ENCODE measurements at places on chromosomes 16 and 17.

GRCh38 chr16:69396187-69397061 is 10.6 kb upstream of the TERF2 start:
- H3K27ac ChIP-seq = peak overlapping the region; percentile 98
- H3K27me3 ChIP-seq = no peaks in the 10 kb centered on the region

- no peak for DNase-seq
- peaks cover 23% of the 10 kb centered on the region for H3K4me1 ChIP-seq
- H3K36me3 ChIP-seq = no peaks in the 10 kb centered on the region
- H3K27me3 ChIP-seq = peaks cover 3% of the 10 kb centered on the region
- no peak overlapping the region for H3K4me3 ChIP-seq
Observed at GRCh38 chr16:17359788-17360390, 110.9 kb downstream of the XYLT1 start.

GRCh38 chr16:62036802-62037135 is 531 bp upstream of the CDH8 start:
- peaks cover 92% of the 10 kb centered on the region for H3K27me3 ChIP-seq
- H3K36me3 ChIP-seq = no peaks in the 10 kb centered on the region

- H3K27ac ChIP-seq = no peak overlapping the region
- H3K4me1 ChIP-seq = no peaks in the 10 kb centered on the region
- no peak for DNase-seq
Observed at GRCh38 chr16:52182840-52183239, 364.1 kb downstream of the TOX3 start.

GRCh38 chr17:64442541-64442971 is 6.4 kb upstream of the MILR1 start:
- no peaks in the 10 kb centered on the region for H3K4me1 ChIP-seq
- no peak for DNase-seq
- H3K27ac ChIP-seq = no peak overlapping the region

GRCh38 chr16:79362300-79362970 is 238.1 kb downstream of the MAF start:
- DNase-seq = no peak
- no peaks in the 10 kb centered on the region for H3K4me1 ChIP-seq
- H3K27ac ChIP-seq = no peak overlapping the region
- H3K4me3 ChIP-seq = no peak overlapping the region
- H3K36me3 ChIP-seq = no peaks in the 10 kb centered on the region
- peaks cover 42% of the 10 kb centered on the region for H3K27me3 ChIP-seq

- H3K4me1 ChIP-seq = peaks cover 26% of the 10 kb centered on the region
- H3K27me3 ChIP-seq = no peaks in the 10 kb centered on the region
- H3K27ac ChIP-seq = peak overlapping the region; percentile 83
Observed at GRCh38 chr16:23132775-23133463, 16.3 kb downstream of the USP31 start.

- H3K4me1 ChIP-seq = peaks cover 2% of the 10 kb centered on the region
Observed at GRCh38 chr17:38369124-38369886, 17.7 kb downstream of the SOCS7 start.

DNA sequence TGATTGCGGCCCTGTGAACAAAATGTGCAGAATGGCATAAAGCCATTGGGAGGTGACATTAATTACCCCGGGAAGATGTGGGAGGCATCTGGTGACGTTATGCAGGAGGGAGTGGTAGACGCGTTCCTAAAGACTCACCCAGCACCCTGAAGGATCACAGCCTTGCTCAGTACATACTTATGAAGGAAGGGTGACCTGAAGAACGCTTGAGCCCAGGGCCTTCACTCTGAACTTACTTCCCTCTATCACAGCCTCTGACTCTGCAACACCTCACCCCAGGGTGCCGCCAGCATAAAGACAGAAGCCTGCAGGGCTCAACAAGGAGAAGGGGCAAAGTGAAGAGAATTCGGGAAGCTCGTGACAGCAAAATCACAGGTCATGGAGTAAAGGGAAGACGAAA is 9.4 kb downstream of the MFSD6L start:
- no peak overlapping the region for H3K27ac ChIP-seq
- no peaks in the 10 kb centered on the region for H3K4me1 ChIP-seq
- no peaks in the 10 kb centered on the region for H3K27me3 ChIP-seq
- H3K36me3 ChIP-seq = peaks cover 3% of the 10 kb centered on the region
- DNase-seq = no peak

GRCh38 chr17:34225046-34225445 is 30.0 kb upstream of the CCL2 start:
- DNase-seq = no peak
- H3K27me3 ChIP-seq = peaks cover 24% of the 10 kb centered on the region
- no peak overlapping the region for H3K27ac ChIP-seq
- H3K4me3 ChIP-seq = no peak overlapping the region

- peaks cover 3% of the 10 kb centered on the region for H3K4me1 ChIP-seq
- no peaks in the 10 kb centered on the region for H3K36me3 ChIP-seq
- H3K27me3 ChIP-seq = no peaks in the 10 kb centered on the region
- H3K27ac ChIP-seq = no peak overlapping the region
- no peak for DNase-seq
Observed at GRCh38 chr16:12176051-12176450, 199.5 kb downstream of the SNX29 start.

- H3K4me3 ChIP-seq = no peak overlapping the region
- no peak overlapping the region for H3K27ac ChIP-seq
- H3K36me3 ChIP-seq = no peaks in the 10 kb centered on the region
- no peaks in the 10 kb centered on the region for H3K4me1 ChIP-seq
Observed at GRCh38 chr16:59188029-59188428, 453.9 kb upstream of the GOT2 start.

- peak overlapping the region; percentile 24 for H3K27ac ChIP-seq
- H3K36me3 ChIP-seq = peaks cover 21% of the 10 kb centered on the region
- no peak overlapping the region for H3K4me3 ChIP-seq
- no peak for DNase-seq
- no peaks in the 10 kb centered on the region for H3K27me3 ChIP-seq
- peaks cover 4% of the 10 kb centered on the region for H3K4me1 ChIP-seq
Observed at GRCh38 chr16:66740533-66740932, 10.9 kb downstream of the DYNC1LI2 start.

- H3K4me1 ChIP-seq = no peaks in the 10 kb centered on the region
- no peak overlapping the region for H3K4me3 ChIP-seq
- H3K36me3 ChIP-seq = no peaks in the 10 kb centered on the region
- no peak overlapping the region for H3K27ac ChIP-seq
- H3K27me3 ChIP-seq = peaks cover 31% of the 10 kb centered on the region
- no peak for DNase-seq
Observed at GRCh38 chr16:49970797-49971431, 54.1 kb upstream of the CNEP1R1 start.

- no peaks in the 10 kb centered on the region for H3K27me3 ChIP-seq
- no peaks in the 10 kb centered on the region for H3K4me1 ChIP-seq
- H3K36me3 ChIP-seq = no peaks in the 10 kb centered on the region
- no peak for DNase-seq
- no peak overlapping the region for H3K4me3 ChIP-seq
- H3K27ac ChIP-seq = no peak overlapping the region
Observed at GRCh38 chr17:12853921-12854320, 64.6 kb downstream of the ARHGAP44 start.

DNA sequence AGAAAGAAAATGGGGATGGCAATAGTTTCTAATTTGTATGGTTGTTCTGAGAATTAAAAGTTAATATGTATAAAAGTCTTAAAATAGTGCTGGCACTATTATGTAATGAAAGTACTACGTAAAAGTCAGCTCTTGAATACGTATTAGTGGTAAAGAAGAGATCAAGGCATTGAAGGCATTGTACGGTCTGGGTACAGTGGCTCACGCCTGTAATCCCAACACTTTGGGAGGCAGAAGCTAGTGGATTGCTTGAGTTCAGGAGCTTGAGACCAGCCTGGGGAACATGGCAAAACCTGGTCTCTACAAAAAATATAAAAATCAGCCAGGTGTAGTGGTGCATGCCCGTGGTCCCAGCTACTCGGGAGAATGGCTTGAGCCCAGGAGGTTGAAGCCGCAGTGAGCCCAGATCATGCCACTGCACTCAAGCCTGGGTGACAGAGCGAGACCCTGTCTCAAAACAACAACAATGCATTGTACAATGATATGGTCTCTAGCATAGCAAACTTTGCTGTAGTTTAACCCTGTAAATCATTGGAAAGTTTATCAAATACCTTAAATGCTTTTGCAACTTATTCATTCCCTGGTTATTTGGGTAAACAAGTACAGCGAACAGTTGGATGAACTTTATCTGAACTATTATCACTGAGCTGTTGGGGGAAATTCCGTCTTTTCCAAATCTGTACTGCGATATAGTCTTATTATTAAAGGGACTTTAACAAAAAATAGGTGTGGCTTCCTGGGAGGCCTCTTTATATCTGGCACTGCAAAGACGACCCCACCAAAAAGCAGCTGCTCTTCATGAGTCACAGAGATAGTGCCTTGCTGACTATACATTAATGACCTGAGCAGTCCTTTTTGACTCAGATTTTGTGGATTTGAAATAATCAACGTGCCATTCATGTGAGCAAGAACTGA is 73.6 kb downstream of the GPRC5B start:
- H3K36me3 ChIP-seq = peaks cover 10% of the 10 kb centered on the region
- no peak overlapping the region for H3K4me3 ChIP-seq
- no peak for DNase-seq
- H3K4me1 ChIP-seq = peaks cover 19% of the 10 kb centered on the region
- H3K27me3 ChIP-seq = no peaks in the 10 kb centered on the region
- peak overlapping the region; percentile 92 for H3K27ac ChIP-seq

DNA sequence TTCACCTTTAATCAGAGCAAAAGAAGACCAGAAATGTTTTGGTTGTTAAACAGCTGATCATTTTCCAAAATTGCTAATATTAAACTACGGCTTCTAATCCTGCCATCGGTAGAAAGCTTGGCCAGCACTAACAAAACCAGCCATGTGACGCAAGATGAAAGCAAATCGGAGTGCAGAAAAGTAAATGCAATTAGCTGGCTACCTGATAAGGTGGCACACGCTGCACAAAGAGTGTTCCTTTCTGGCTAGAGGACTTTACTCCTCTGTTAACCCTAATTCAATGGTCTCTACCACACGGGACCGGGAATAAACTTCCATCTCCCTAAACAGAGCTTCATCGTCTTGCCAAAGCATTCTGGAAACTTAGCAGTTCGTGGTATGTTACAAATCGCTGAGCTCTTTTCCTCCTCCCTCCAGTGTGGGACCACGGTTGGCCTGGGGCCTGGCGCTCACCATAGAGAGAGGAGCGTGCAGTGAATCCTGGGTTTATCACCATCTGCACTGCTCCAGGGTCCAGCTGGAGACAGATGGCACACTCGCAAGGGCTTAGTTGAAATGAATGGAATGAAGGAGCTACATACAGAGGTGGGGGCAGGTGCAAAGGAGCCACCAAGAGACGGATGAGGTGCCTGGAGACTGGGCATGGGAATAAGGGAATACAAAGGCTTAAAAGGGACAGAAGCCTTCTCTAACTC is 10.1 kb upstream of the COG1 start:
- H3K27ac ChIP-seq = no peak overlapping the region
- no peak overlapping the region for H3K4me3 ChIP-seq
- no peaks in the 10 kb centered on the region for H3K36me3 ChIP-seq
- DNase-seq = no peak

DNA sequence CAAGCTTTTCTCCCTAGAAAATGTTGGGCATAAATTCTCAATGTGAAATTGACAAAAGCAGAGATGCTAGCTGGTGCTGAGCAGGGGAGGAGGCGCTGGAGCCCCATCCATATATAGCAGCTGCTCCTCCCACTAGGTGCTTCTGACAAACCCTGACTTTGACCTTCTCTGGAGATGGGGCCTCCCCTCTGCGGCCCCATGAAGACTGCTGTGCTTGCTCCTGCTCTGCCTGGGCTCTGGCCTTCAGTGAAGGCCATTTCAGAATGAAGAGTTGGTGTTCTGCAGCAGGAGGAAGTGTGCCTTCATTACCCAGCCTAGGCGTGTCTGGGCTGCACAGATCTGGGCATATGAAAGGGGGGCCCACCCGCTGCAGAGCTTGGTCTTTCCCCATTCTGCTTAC is 29.7 kb downstream of the ASIC2 start:
- no peak overlapping the region for H3K27ac ChIP-seq
- H3K4me1 ChIP-seq = peaks cover 33% of the 10 kb centered on the region
- no peak for DNase-seq
- H3K27me3 ChIP-seq = no peaks in the 10 kb centered on the region
- no peaks in the 10 kb centered on the region for H3K36me3 ChIP-seq

DNA sequence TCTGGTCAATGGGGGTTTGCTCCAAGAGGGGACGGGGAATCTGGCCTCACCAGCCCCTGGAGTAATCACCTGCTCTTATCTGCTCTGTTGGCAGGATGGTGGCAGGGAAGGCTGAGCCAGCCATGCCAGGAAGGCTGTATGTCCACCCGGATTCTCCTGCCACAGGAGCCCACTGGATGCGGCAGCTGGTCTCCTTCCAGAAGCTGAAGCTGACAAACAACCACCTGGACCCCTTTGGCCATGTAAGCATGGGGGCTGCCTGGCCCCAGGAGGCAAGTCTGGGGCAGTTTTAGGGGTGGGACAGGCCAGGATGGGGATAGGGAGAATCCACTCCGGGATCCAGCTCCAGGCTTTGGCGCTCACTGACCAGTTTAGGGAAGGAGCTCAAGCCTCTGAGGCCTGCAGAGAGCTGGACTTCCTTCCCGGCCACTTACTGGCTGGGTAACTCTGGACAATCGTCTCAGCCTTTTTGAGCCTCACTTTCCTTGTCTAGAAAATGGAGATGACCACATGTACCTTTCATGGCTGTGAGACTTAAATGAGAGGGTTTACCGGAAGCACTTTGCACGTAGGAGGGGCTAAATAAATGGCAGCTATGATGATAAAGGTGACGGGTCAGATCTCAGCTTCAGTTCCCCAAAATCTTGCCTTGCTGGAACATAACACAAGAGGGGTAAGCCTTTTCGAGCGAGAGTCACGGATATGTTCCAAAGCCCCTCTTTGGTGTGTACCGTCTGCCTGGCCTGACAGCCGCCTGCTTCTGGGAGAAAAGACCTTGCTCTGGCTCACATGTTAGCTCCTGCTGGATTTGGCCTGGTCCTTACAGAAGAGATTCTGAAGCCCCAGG is 15.4 kb downstream of the TBX4 start:
- H3K36me3 ChIP-seq = peaks cover 11% of the 10 kb centered on the region
- no peak overlapping the region for H3K4me3 ChIP-seq
- DNase-seq = no peak
- H3K27ac ChIP-seq = peak overlapping the region; percentile 27
- H3K4me1 ChIP-seq = peaks cover 40% of the 10 kb centered on the region
- peaks cover 21% of the 10 kb centered on the region for H3K27me3 ChIP-seq

- DNase-seq = no peak
- H3K36me3 ChIP-seq = peaks cover 14% of the 10 kb centered on the region
- peak overlapping the region; percentile 18 for H3K27ac ChIP-seq
- no peak overlapping the region for H3K4me3 ChIP-seq
- H3K4me1 ChIP-seq = peaks cover 28% of the 10 kb centered on the region
Observed at GRCh38 chr17:73482251-73482716, 162.0 kb downstream of the SDK2 start.

GRCh38 chr16:67459066-67459860 is 21.7 kb downstream of the ATP6V0D1 start:
- H3K27ac ChIP-seq = peak overlapping the region; percentile 35
- DNase-seq = no peak
- peaks cover 12% of the 10 kb centered on the region for H3K4me1 ChIP-seq
- H3K36me3 ChIP-seq = no peaks in the 10 kb centered on the region

DNA sequence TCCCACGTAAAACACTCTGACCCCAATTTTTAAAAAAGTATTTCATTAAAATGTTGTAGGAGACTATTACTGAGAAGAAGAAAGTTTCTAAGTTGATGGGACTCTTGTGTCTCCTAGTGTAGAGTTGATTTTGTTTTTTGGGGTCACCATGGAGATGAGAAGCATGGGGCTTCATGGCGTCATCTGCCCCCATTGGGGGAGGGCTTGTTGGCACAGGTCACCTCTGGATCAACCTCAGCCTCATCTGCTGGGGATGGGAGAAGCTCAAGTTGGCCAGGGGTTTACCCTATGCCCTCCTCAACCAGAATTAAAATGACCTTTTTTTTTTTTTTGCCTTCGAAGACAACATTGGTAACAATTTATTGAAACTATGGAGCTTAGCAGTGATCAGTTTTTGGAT is 28.3 kb downstream of the MSI2 start:
- no peak overlapping the region for H3K4me3 ChIP-seq
- peaks cover 23% of the 10 kb centered on the region for H3K27me3 ChIP-seq
- H3K4me1 ChIP-seq = peaks cover 71% of the 10 kb centered on the region
- peaks cover 18% of the 10 kb centered on the region for H3K36me3 ChIP-seq
- peak overlapping the region; percentile 73 for H3K27ac ChIP-seq
- no peak for DNase-seq
